ENCODE measurements at places on chromosomes 12 and 14.
A peak's percentile ranks its signal among the peaks of the same experiment; 100 is the strongest.

- no peak for DNase-seq
Measured at GRCh38 chr14:57847706-57848105, 18.2 kb downstream of the SLC35F4 start.

DNA sequence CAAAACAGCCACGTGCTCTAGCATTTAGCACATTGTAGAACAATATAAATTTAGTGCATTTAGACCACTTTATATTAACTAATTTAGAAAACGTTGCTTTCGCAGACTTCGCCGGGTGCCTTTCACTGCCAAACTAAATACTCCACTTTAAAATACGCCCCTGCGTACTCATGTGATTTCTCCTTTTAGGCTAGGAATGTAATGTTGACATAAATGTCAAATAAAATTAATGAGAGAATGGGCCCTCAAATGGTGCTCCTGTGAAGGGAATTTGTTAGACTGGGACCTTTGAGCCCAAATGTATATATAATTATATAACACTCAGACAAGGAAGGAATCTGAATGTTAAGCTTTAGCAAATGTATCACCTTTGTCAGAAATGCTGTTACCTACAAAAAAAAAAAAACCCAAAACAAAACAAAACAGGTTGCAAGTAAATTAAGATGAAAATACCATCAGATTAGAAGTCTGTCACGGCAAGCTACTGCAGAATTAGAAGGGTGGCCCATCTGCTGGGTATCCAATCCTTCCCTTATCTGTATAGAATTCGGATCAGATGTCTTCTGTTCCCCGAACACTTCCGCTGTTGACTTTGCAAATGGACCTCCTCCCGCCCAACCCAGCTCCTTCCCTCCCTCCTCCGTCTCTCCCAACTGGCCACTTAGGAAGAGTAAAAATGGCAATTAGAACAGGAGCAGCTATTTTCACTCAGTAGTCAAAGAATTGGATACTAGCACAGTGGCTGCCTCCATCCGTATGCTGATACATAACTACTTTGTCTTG lies 159.3 kb upstream of the FOXN3 start:
- DNase-seq, result no peak

- DNase-seq, result no peak
Measured at GRCh38 chr14:77061630-77062257, 33.2 kb upstream of the IRF2BPL start.

DNA sequence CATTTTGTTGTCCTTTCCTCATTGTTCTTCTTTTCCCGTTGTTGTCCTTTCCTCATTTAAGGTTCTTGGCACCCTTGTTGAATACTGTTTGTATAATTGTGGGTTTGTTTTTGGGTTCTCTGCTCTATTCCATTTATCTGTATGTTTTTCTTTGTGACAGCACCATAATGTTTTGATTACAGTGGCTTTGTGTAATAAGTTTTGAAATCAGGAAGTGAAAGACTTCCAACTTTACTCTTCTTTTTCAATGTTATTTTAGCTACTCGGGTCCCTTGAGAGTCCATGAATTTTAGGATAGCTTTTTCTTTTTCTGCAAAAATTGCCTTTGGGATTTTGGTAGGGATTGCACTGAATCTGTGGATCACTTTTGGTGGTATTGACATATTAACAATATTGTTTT lies 28.1 kb downstream of the ETNK1 start:
- DNase-seq, result no peak

GRCh38 chr12:123731596-123731995 lies 19.4 kb downstream of the ATP6V0A2 start:
- no peak for DNase-seq

DNA sequence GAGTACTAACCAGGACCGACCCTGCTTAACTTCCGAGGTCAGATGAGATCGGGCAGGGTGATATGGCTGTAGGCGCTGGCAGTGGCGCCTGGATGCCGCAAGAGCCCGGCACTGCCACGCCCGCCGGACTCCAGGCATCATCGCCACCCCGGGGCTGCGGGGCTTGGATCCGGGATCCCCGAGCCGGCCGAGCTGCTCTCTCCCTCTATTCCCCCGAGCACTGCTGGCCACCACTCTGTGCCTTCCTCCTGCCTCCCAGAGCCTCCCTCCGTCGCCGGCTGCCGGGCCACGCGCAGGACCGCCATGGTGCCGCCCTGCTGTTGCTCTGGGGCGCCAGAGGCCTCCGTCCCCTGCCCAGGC lies 153.2 kb upstream of the ALG10B start:
- no peak for DNase-seq

GRCh38 chr12:1691123-1692007 lies 495 bp downstream of the ADIPOR2 start:
- DNase-seq, result peak; percentile 76

GRCh38 chr12:67161322-67161918 lies 107.7 kb upstream of the CAND1 start:
- DNase-seq, result peak; percentile 51

- no peak for DNase-seq
Measured at GRCh38 chr14:61279082-61279481, 2.1 kb downstream of the TMEM30B start.

- no peak for DNase-seq
Measured at GRCh38 chr12:6135071-6135470, 10.6 kb upstream of the VWF start.

DNA sequence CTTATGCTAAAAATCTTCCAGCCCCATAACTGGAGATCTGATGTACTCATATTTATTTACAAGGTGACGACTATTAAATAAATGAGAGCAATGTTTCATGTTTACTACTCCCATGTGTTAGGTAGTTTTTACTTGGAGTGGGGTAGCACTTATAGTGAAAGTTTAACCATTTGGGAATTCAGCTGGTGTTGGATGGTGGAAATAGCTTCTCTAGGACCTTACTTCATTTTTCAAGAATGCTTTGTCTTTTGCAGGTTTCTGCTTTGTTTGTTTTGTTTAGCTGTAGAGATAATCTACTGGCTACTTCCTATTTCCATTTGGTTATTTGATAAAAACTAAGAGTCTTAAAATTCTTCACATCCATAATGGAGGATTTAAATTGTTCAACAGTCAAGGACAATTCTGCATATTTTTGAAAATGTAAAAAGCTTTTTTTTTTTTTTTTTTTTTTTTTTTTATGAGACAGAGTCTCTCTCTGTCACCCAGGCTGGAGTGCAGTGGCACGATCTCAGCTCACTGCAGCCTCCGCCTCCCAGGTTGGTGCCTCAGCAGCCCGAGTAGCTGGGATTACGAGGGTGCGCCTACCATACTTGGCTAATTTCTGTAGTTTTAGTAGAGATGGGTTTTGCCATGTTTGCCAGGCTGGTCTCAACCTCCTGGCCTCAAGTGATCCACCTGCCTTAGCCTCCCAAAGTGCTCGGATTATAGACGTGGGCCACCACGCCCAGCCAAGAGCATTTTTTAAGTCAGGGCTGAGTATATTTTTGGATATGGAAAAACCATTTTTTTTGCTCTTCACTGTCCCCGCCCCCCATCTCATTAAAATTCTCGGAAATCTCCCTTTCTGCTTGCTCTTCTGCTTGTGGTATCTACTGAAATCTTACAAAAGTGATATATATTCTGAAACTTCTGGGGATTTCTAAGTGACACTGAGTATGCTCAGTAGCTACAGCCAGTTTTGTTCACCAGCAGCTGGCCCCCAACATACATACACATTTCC lies 1.4 kb upstream of the ABCD2 start:
- DNase-seq, result no peak

- DNase-seq, result no peak
Measured at GRCh38 chr12:99915251-99916082, 69.3 kb downstream of the ANKS1B start.

GRCh38 chr12:77940011-77940423 lies 109.3 kb downstream of the NAV3 start:
- DNase-seq, result no peak

- peak; percentile 99 for DNase-seq
Measured at GRCh38 chr14:22556021-22556989, 32.7 kb downstream of the DAD1 start.

GRCh38 chr14:104393199-104393897 lies 186.2 kb upstream of the C14orf180 start:
- DNase-seq, result no peak

DNA sequence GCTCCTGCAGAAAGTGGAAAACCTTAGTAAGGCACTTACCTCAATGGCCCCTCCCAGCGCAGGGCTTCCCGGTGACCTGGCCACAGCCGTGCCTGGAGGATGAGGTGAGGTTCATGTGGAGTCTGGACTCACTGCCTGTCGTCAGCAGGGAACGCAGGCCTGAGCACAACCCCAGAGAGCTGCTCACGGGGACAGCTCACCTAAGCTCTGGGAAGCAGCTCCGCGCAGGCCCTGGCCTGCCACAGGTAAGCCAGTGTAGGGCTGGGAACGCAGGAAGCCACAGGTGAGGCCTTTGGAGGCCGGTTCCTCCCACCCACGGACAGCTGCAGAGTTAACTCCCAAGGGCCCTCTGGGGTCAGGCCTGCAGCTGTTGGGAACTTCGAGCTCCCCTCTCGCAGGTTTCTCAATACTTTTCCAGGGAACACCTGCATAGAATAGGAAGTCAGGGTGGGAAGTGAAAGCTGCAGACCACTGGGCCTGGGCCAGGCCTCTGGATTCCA lies 32.7 kb downstream of the ANAPC7 start:
- no peak for DNase-seq

GRCh38 chr12:39413836-39414771 lies 28.8 kb downstream of the KIF21A start:
- DNase-seq, result no peak
